Activated CD4-positive, alpha-beta T cell treated with anti-CD3 and anti-CD28 coated beads for 4 hours (primary cell): ENCODE measurements at places on chromosomes 13 and 19.

DNA sequence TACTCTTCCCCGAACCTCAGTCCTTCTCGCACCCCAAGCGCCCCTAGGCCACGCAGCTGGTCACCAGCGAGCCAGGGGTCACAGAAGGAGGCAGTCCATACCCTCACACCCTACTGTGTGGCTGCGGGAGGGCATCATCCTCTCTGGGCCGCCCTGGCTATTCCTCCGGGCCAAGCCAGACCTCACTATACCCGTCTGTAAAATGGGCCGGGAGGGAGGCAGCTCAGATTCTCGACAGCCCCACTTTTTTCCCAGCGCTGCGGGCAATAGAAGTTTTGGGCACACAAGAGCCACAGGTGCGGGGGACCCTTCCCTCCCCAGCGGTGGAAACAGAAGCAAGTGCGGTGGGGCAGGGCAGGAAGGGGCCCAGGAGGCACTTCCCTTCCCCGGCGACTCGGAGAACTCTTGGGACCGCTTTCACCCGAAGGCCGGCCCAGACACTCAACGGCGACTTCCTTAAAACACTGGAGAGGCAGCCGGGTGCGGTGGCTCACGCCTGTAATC is 5.6 kb upstream of the ARRDC2 start:
- no peak for DNase-seq

- no peak for DNase-seq
These were observed 935.1 kb downstream of the SLITRK1 start for GRCh38 chr13:82947191-82947621.

DNA sequence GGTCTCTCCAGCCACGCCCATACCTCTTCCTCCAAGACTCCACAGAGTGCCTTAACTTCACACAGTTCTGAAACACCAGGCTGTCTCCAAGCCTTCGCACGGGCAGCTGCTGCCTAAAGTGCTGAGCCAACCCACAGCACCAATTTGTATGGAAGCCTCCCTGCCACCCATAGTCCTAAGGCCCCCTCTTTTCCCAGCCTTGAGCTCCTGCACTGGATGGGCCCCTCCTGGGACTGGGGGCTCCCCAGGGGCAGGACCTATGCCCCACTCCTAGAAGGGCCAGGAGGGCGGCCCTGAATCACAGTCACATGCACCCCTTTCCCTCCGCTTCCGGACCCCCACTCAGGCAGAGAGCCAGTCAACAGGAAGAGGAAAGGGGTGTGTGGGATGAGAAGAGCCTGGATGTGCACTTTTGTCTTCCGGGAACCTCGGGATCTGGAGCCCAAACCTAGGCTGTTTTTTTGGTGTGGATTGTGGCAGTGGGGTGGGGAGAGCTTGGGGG is 5.1 kb upstream of the FCER2 start:
- DNase-seq = no peak

- no peak for DNase-seq
These were observed 39.3 kb downstream of the TGDS start for GRCh38 chr13:94556621-94557020.

- no peak for DNase-seq
These were observed 150.7 kb upstream of the WASF3 start for GRCh38 chr13:26406791-26407190.

DNA sequence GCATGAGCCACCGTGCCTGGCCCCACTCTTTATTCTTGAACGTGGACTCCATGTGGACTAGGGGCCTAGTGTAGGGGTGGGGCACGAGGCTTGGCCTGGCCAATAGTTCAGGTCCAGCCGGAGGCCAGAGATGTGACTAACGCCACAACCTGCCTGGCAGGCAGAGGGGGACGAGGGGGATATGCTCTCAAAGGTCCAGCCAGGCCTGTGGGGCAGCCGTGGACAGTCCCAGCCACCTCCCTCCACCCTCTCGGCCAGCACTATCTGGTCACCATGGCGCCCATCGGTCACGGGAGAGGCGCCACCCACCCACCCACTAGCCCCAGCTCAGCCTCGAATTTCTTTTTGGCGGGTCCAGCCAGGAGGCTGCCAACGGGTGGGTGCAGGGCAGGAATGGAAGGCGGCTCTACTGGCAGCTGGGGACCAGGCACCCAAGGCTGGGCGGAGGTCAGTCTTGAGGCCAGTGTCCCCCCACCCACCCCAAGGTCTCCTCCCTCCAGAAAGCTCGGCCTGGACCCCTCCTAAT is 2.2 kb upstream of the CERS1 start:
- no peak for DNase-seq

- DNase-seq = no peak
These were observed 762.2 kb downstream of the EFNB2 start for GRCh38 chr13:105773241-105773640.

GRCh38 chr13:47038188-47038587 is 141.3 kb upstream of the HTR2A start:
- no peak for DNase-seq

GRCh38 chr13:36789061-36789460 is 30.0 kb upstream of the RFXAP start:
- no peak for DNase-seq

DNA sequence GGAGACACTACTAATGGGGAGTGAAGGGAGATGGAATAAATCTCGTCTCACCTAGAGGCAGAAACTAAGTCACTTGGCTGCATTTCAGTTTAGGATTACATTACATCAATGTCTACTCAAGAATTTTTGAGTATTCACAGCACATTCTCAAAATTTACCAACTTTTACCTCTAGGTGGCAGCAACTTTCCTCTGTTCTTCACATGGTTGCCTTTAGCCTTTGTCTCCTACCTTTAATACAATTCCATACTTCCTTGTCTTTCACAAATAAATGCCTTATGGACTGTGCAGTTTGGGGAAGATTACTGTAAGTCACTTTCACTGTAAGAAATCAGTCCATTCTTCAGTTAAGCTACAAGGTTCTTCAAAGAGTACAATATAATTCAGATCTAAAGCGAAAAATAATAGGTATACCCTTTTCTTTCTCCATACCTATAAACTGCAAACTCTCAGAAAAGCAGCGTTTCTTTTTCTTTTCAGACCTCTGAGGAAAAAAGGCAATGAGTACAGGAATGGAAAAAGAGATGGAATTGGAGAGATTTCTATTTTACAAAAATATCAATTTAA is 379.4 kb downstream of the KLF12 start:
- peak; percentile 48 for DNase-seq

- peak; percentile 8 for DNase-seq
These were observed 1.8 kb downstream of the FGF14 start for GRCh38 chr13:102399791-102400674.

DNA sequence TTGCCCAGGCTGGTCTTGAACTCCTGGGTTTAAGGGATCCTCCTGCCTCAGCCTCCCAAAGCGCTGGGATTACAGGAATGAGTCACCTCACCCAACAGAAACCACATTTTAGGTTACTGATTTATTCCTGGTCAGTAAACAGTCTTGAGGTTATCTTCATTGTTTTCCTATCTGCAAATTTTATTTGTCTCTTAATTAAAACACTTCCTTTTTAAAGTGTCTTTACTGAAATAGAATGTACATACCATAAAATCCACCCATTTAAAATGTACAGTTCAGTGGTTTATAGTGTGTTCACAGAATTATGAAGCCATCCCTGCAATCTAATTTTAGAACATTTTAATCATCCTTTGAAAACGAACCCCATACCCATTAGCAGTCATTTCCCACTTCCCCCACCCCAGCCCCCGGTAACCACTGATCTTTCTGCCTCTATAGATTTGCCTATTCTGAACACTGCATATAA is 63.0 kb downstream of the MAP4K1 start:
- no peak for DNase-seq

GRCh38 chr19:40304306-40304705 is 19.2 kb upstream of the AKT2 start:
- no peak for DNase-seq

DNA sequence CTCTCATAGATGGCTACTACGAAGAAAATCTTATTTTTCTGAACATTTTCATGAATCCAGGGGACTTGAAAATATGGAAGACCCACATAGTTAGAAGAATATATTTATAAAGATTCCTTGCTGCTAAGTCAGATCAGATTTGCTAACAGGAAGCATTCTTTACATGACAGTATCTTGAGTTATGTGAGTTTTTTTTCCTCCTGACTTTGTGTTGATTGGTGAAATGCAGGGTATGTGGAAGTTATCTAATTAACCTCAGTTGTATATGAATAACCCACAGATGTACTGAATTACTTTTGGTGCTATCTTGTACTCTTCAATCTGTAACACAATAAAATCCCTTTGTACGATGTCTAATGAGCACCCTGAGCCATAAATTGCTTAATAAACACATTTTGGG is 53.8 kb downstream of the ESD start:
- no peak for DNase-seq

DNA sequence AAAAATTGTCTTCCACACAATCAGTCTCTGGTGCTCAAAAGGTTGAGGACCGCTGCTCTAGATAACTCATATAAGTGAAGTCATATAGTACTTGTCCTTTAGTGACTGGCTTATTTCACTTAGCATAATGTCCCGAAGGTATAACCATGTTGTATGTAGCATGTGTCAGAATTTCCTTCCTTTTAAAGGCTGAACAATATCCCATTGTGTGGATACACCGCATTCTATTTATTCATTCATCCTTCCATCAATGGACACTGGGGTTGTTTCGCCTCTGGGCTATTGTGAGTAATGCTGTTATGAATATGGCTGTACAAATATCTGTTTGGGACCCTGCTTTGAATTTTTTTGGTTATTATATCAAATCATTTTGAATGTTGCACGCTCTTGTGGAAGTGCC is 4.6 kb upstream of the LYPD5 start:
- no peak for DNase-seq

DNA sequence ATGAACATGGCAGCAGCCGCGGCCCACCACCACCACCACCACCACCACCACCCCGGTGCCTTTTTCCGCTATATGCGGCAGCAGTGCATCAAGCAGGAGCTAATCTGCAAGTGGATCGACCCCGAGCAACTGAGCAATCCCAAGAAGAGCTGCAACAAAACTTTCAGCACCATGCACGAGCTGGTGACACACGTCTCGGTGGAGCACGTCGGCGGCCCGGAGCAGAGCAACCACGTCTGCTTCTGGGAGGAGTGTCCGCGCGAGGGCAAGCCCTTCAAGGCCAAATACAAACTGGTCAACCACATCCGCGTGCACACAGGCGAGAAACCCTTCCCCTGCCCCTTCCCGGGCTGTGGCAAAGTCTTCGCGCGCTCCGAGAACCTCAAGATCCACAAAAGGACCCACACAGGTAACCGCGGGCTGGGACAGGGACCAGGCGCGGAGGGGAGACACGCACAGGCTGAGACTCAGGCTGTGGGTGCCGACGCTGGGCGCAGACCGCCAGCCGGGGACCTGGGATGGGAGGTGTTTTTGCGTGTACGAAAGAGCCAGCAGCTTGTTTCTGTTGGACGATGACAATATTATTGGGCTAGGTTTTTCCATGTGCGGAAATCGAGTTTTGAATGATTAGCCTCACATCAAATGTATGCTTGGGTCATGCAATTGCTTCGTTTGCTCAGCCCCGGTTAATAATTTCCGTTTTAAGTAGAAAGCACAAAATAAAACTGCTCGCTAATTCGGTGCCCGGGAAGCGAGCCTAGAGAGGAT is 1.3 kb downstream of the ZIC2 start:
- no peak for DNase-seq

GRCh38 chr19:7652061-7652641 is 15.2 kb downstream of the STXBP2 start:
- DNase-seq = peak; percentile 88

- DNase-seq = no peak
These were observed 213.1 kb downstream of the OXGR1 start for GRCh38 chr13:96781141-96781540.

GRCh38 chr19:10118960-10119359 is 739 bp downstream of the EIF3G start:
- no peak for DNase-seq

DNA sequence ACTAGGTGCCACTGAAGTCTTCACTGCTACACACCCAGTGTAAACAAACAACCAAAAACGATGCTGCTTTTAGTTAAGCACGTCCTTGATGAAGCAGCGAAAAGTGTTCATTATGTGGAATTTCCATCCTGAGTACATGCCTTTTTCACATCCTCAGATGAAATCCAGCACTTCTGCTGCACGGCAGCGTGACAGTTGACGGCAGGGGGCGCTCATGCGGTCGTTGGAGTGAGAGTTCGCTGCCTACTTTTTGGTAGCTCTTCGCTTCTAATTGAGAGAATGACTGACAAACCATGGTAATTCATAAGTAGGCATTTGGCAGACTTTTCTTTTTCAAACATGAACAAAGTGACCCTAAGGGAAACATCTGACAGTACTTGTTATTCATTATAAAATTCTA is 1124.9 kb downstream of the EFNB2 start:
- DNase-seq = peak; percentile 7

DNA sequence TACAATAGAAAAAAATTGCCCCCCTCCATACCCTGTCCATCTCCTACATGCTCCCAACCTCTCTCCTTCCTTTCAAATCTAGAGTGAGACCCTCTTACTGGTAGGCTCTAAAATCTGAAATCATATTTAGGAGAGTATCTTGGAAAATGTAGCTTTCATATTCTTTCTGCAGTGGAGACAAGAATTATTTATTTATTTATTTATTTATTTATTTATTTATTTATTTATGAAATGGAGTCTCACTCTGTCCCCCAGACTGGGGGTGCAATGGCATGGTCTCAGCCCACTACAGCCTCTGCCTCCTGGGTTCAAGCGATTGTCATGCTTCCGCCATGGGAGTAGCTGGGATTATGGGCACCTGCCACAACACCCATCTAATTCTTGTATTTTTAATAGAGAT is 174.1 kb upstream of the MYO16 start:
- no peak for DNase-seq

- no peak for DNase-seq
These were observed 196.1 kb upstream of the MAB21L1 start for GRCh38 chr13:35672611-35673010.

GRCh38 chr13:105200181-105200580 is 1335.3 kb downstream of the EFNB2 start:
- DNase-seq = no peak

DNA sequence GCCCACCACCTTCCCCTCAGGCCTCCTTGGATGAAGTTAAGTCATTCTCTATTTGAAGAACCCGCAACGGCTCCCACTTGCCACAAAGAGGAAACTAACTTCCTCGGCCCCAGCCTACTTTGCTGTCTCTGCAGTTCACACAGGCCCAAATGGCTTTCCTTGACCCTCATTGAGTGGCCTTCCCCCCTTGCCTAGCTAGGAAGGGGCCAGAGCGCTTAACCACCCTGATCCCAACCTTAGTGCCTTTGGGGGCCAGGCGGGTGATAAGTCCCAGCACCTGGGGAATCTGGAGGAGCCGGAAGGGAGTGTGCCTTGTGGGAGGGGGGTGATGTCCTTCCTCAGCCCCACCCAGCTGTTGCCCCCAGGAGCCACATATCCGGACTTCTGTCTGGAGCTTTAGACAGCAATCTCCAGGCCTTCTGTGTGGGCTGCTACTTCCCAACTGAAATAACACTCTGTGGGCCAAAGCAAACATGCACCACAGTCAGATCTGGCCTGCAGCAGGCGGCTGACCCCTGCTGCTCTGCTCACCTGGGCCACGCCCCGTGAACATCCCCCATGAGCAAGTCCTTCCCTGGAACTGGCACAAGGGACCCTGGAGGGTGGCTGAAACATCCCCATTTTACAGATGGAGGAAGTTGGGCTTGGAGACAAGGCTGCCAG is 10.5 kb downstream of the NECTIN2 start:
- no peak for DNase-seq
